ENCODE measurements at places on chromosomes 13 and 19.

GRCh38 chr13:112182846-112183531 is 116.0 kb downstream of the SOX1 start:
- no peak for DNase-seq

DNA sequence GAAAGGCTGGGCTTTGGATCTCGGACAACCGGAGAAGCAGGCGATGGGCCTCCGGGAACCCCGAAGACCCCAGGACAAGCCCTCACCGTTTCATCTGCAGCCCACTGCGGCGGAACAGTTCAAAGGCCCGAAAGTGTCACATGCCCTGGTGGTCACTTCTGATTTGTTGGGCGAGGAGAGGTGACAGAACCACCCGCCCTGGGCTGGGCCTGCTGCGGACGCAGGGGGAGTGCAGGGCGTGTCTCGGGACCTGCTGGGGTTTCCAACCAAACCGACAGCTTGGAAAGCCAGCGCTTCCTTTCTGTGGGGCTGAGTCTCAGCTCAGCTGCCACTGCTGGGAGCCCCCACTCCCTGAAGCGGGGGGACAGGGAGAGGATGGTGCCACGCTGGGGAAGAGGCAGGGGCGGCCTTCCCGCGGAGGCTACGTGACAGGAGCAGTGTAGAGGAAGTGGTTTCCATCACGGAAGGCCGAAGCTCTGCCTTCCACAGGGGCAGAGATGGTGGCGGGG is 22.8 kb upstream of the ZBTB7A start:
- DNase-seq: no peak

DNA sequence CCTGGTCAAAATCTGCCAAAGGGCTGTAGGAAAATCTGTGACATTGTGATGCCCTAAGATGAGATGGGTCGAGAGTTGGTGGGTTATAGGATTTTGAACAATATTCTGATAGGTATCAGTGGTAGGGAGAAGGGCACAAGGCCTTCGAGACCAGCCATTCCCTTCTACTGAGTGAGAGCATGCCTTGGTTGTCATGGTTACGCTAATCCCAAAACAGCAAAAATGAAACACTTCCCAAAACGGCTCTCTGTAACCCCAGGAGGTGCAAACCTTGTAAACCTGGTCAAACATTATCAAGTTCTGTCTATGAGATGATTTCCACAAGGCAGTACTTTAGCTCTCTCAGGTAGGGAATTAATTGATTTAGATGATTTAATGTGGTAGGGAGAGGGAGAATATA is 158.7 kb upstream of the RNF113B start:
- DNase-seq: no peak

GRCh38 chr19:32227561-32228165 is 117.7 kb upstream of the ZNF507 start:
- no peak for DNase-seq

DNA sequence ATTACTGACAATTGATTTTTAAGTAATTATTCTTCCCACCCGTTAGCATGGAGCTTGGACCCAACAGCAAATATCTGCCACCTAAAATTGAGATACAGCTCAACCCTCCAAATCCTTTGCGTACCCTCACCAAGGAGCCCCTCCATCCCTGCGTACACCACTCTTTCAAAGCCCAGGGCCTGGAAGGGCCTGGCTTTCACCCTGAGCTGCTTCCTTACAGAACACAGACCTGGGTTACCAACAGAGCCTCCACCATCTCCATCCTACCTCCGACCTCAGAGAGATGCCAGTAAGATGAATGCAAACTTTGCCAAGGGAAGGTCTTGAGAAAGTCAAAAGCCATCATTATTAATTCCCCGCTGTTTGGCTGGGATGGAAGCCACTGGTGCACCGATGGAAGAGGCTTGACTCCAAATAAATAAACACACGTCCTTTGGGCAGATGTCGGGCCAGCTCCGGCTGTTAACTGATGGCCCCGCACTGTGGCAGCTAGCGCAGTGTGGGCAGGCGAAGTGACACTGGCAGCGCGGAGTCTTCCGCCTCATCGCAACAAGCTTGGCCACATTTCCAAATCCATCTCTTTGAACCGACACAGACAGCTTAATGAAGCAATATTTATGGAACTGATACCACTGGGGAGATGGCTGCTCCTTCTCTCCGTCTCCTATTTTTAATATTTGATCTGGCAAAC is 150.2 kb upstream of the VSTM2B start:
- DNase-seq: no peak

DNA sequence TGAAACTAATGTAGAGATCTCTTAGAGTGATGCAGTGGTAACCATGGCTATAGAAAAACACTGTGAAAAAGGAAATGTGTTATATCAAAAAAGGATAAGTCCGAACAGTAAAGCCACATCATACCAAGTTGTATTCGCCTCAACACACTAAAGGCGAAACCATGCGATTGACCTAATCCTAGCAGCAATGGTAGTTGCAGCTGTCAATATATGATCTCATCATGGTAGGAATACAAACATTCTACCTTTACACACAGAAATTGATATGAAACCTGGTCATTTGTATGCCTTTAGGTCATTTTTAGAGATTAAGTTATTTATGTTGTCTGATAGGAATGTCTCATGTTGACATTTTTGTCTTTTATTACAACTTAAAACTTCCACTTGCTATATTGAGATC is 271.9 kb downstream of the SLITRK6 start:
- no peak for DNase-seq

DNA sequence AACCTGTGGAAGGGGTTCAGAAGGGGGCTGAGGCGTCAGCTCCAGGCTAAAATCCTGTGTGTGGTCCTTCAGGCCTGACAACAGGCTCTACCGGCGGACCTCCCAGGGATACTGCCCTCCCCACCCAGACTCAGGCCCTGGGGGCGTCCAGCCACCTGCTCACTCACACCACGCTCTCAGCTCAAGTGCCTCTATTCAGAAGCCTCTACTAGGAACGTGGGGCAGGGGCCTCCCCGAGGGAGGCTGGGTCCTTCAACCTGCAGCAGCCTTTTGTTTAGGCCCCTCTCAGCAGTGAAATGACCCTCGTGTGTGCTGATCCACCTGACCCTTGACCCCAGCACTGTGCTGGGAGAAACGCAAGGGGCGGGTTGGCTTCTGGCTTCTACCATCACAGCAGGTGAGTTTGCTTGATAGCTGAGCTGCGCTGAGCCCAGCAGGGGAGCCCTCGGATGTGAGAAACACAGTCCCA is 10.6 kb downstream of the PLPP2 start:
- DNase-seq: no peak

- DNase-seq: no peak
Measured at GRCh38 chr19:1700733-1701663, 48.6 kb upstream of the TCF3 start.

DNA sequence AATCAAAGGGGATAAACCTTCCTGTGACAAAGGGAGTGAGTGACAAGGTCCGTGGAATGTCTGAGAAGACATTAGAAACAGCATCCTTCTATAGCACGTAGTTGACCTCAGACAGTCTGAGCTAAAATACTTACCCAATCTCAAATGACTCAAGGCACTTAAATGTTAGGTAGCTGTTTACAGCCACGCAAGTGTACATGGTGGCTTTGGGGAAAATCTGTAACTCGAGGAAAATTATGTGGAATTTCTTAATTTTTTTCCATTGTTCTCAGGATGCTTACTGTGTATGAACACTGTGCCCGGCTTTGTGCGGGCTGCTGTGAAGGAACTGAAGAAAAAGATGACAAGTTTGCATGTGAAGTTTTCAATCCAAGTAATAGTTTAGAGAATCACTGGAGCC is 5.2 kb downstream of the LGALS13 start:
- DNase-seq: no peak

DNA sequence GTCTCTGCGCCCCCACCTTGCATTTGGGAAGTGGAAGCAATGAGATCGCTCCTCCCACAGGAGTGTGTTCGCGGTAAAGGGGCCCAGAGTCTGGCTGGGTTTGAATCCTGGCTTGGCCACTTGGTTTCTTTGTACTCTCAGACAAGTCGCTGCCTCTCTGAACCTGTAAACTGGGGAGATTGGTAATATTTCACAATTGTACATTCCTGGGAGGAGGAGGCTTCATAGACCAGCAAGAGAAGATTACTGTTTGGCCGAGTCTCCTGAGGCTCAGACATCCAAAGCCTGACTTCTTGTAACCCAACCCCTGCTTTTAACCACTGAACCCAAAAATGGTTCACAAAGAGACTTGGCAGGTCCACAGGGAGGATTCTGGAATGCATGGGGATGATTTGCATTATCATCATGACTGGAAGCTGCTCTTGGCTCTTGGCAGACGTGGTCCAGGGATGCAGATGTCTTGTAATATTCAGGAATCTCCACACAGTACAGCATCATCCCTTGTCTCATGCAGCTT is 13.6 kb upstream of the STRN4 start:
- peak; percentile 99 for DNase-seq
